Activated effector memory CD4-positive, alpha-beta T cell treated with anti-CD3 and anti-CD28 coated beads, Interleukin-2, amount 50 U/mL, for 16 hours (primary cell): ENCODE measurements at places on chromosomes 6 and 20.
A peak's percentile ranks its signal among the peaks of the same experiment; 100 is the strongest.

DNA sequence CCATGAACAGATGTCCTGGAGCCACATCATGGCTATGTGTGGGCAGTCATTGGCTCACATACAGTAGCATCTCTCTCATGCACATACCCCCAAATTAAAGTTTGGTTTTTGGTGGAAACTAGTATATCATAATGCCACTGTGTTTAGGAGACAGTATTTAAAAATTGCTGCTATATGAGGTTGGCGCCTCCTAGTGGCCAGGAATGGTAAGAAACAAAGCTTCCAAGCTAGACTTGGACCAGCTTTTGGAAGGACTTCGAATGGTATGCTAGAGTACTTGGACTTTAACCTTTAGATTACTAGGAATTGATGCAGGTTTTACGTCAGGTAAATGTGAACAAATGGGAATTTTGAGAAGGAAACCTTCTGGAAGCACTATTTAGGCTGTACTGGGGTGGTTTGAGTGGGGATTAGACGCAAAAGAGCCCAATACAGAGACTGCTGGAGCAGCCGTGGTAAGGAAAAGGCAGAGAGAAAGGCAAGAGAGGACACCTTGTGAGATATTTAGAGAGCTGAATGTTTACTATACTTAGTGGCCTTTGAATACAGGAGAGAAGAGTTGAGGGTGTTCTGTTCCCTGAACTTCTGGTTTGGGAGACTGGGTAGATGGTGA is 23.8 kb downstream of the PRSS35 start:
- peak; percentile 80 for DNase-seq

- no peak for DNase-seq
Observed at GRCh38 chr6:142542704-142543233, 241.0 kb downstream of the ADGRG6 start.

- DNase-seq, result no peak
Observed at GRCh38 chr6:43478008-43478372, 620 bp downstream of the TJAP1 start.

- no peak for DNase-seq
Observed at GRCh38 chr6:106220485-106220884, 105.1 kb downstream of the ATG5 start.

- peak; percentile 66 for DNase-seq
Observed at GRCh38 chr6:136761227-136761922, 30.9 kb downstream of the MAP3K5 start.

DNA sequence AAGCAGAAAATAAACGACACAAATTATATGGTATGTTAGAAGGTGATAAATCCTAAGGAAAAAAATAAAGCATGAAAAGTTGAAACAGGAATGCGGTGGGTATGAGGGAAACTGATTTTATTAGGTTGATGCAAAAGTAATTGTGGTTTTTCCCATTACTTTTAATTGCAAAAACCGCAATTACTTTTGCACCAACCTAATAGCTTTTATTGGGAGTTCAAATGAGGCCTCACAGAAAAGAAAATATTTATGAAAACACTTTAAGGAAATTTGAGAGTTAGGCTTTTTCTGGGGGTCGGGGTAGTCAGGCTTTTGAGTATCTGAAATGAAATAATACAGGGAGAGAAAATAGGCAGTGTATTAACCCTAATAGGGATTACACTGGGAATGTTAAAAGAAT is 397.0 kb upstream of the KHDRBS2 start:
- DNase-seq, result no peak

DNA sequence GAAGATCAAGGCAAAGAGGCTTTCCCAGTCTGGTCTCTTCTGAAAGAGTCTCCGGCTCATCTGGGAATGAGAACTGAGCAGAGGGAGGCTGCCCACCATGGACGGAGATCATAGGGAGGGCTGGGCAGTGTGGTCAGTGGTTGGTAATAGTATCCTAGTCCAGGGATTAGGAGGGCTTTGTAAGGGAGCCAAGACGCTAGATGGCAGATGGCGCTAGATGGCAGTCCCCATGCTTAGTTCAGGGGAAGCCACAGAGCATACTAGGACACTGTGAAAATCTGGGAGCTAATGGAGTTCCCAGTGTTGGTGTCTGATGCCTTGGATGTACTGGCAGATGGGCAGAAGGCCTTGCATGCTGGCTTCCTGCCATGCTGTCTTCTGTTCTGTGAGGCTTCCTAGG is 21.7 kb upstream of the DAAM2 start:
- no peak for DNase-seq

DNA sequence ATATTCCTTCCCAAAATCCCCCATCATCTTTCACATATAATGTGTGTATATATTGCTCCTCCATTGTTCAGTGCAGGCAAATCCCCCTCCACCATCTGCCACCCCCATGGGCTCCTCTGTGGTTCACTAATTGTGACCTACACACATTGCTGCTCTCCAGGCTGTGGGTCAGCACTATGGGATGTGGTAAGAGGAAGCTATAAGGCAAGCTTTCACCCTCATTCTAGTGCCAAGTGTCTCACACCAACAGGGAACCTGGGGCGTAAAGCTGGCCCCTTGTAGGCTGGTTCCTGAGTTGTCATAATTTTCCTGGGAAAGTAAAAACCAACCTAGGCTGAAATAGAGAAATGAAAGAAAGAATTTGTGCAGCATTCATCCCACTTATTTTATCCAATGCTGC is 16.8 kb downstream of the FKBP1A start:
- DNase-seq, result no peak
